ENCODE measurements at places on chromosomes 12 and 14.
A peak's percentile ranks its signal among the peaks of the same experiment; 100 is the strongest.

DNA sequence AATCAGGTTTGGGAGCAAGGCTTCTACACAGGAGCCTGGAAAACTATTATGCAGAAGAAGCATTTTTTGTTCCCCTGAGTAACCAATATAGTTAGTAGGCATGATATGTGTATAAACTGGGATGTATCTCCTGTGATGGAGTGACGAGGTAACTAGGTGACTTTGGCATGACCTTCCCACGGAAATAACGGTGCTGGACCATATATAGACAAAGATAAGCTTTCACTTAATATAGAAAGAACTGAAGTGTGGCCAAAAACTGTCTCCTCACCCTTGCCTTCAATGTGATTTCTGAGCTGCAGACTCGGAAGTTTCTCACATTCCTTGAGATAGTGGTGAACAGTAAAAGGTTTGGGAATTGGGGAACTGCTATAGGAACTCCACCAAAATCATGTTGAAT is 185.3 kb downstream of the CACNA1C start:
- DNase-seq, result no peak

DNA sequence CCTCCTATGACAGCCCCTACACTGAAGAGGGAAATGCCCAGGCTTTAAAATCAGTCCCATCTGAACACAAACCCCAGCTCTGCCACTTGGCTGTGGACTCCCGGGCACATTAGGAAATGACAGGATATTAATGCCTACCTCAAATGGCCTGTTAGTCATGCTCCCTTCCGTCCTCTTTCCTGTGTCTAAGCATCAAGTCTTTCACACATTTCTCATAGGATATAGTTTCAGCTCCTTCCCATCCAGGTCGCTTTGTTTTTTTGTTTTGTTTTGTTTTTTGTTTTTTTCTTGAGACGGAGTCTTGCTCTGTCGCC is 16.1 kb downstream of the PLEK2 start:
- peak; percentile 30 for DNase-seq

- DNase-seq, result no peak
Measured at GRCh38 chr12:88867510-88867909, 287.2 kb upstream of the KITLG start.

DNA sequence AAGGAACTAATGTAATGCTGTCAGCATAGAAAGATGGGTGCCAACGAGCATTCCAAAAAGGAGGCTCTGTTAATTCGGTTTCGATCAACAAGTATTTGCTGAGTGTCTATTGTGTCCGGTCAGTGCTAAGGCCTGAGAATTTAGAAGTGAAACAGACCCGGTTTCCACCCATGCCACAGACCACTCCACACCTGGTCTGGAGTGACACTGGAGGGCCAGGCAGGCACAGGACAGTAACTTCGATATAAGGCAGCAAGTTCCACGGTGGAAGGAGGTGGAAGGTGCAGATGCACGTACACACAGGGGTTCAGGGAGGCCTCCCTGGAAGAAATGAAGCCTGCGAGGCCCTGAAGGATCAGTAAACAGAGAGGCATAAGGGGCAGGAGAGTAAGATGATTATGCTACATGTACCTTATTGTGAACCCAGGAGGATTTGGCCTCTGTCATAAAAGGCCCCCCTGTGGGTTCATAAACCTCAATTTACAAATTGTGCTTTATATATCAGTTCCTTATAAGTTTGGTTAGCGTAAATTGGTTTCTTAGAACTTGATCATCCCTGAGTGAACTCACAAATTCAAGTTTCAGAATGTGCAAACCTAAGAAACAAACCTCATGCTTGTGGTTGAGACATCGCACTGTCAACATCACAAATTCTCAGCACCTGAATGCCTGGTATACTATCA is 25.9 kb downstream of the SSH1 start:
- no peak for DNase-seq

GRCh38 chr12:42957561-42958290 is 368.2 kb upstream of the PRICKLE1 start:
- no peak for DNase-seq

GRCh38 chr14:87754520-87755223 is 238.3 kb downstream of the GALC start:
- DNase-seq, result no peak

GRCh38 chr14:106038263-106038662 is 511.9 kb downstream of the TMEM121 start:
- DNase-seq, result no peak

DNA sequence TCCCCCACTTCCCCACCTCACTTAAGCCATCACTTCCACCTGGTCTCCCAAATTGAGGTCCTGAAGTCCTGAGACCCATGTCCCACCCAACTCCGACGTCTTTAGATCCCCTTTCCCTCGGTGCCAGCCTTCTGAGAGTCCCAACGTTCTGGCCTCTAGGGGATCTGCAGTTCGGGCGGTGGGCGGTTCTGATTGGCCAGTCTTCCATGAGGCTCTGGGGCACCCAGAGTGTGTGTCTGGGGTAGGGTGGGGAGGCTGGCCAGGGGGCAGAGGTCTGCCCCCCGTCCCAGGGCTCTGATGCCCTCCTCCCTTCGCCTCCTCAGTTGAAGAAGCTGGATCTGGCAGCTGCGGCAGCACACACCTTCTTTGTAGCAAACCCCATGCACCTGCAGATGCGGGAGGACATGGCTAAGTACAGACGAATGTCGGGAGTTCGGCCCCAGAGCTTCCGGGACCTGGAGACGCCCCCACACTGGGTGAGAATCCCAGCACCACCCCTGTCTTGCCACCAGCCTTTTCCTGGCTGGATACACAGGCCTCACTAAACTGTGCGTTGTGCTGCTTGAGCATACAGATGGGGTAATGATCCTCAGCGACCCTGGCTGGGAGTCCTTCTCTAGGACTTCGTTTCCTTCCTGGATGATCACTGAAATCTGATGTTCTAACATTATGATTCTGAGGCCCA is 1.5 kb downstream of the P3H3 start:
- DNase-seq, result no peak
